ENCODE measurements at places on chromosomes 3 and 15.

DNA sequence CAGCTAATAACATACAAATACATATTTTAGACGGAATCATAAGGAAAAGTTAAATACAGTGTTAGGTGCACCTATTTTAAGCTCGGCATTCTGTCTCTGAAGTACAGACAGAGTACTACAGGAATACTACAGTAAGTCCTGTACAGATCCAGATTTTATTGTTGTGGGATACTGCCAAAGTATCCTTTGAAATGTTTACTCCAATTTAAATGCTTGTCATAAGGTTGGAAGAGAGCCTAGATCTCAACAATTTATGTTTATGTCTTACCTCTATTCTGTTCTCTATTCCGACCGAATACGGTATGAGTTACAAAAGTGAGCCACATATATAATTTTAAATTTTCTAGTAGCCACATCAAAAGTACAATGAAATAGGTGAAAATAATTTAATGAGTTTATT is 25.3 kb downstream of the PLD1 start:
- no peak for DNase-seq

DNA sequence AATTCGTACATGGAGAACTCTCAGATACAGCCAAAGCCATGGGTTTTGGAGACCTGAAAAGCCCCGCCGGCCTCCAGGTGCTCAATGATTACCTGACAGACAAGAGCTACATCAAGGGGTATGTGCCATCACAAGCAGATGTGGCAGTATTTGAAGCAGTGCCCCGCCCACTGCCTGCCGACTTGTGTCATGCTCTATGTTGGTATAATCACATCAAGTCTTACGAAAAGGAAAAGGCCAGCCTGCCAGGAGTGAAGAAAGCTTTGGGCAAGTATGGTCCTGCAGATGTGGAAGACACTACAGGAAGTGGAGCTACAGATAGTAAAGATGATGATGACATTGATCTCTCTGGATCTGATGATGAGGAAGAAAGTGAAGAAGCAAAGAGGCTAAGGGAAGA is 23.5 kb downstream of the MYO5A start:
- DNase-seq, result no peak

GRCh38 chr3:119120480-119120879 is 25.5 kb upstream of the TEX55 start:
- no peak for DNase-seq

GRCh38 chr15:76024021-76024768 is 12.0 kb upstream of the NRG4 start:
- no peak for DNase-seq

GRCh38 chr3:21446945-21447475 is 304.0 kb downstream of the ZNF385D start:
- DNase-seq, result no peak

All from HuH-7.5 (cell line).